ENCODE measurements at places on chromosomes 13 and 19.

- H3K27ac ChIP-seq = no peak overlapping the region
- H3K36me3 ChIP-seq = peaks cover 10% of the 10 kb centered on the region
- H3K27me3 ChIP-seq = peaks cover 1% of the 10 kb centered on the region
- no peak for DNase-seq
- peaks cover 48% of the 10 kb centered on the region for H3K4me1 ChIP-seq
Measured at GRCh38 chr13:29761160-29761559, 89.3 kb downstream of the UBL3 start.

- H3K27ac ChIP-seq = no peak overlapping the region
- DNase-seq = no peak
- no peak overlapping the region for H3K4me3 ChIP-seq
- H3K36me3 ChIP-seq = no peaks in the 10 kb centered on the region
Measured at GRCh38 chr13:74336546-74336945, 202.3 kb upstream of the KLF12 start.

DNA sequence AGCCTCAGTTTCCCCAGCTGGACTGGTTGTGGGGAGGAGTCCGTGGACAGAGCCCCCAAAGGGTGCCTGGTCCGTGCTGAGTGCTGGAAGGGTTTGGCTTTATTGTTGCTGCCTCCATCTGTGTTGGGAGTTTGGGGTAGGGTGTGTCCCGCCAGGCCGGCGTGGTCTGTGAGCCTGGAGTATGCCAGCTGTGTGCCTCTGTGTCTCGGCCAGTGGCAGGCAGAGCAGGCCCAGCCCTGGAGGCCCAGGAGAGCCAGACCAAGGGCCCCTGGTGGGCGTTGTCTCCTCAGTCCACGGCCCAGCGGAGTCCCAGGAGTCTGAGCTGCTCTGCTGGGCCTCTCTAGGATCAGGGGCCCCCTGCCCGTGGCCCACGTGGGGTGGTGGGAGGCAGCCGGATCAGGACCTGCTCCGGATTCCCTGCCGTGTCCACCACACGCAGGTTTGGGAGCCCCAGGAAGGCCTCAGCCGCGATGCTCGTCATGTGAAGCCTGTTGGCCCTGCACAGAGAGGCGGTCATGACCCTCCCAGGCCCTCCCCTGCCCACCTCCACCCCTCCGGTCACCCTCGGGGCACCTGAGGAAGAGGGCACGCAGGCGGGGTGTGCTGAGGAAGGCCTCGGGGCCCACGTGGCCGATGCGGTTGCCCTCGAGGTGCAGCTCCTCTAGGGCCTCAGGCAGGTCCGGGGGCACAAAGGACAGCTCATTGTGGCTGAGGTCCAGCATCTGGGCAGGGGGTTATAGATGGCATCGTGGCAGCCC is 6.6 kb downstream of the PODNL1 start:
- peaks cover 9% of the 10 kb centered on the region for H3K4me1 ChIP-seq
- H3K27me3 ChIP-seq = peaks cover 5% of the 10 kb centered on the region
- peaks cover 11% of the 10 kb centered on the region for H3K36me3 ChIP-seq
- no peak overlapping the region for H3K4me3 ChIP-seq

DNA sequence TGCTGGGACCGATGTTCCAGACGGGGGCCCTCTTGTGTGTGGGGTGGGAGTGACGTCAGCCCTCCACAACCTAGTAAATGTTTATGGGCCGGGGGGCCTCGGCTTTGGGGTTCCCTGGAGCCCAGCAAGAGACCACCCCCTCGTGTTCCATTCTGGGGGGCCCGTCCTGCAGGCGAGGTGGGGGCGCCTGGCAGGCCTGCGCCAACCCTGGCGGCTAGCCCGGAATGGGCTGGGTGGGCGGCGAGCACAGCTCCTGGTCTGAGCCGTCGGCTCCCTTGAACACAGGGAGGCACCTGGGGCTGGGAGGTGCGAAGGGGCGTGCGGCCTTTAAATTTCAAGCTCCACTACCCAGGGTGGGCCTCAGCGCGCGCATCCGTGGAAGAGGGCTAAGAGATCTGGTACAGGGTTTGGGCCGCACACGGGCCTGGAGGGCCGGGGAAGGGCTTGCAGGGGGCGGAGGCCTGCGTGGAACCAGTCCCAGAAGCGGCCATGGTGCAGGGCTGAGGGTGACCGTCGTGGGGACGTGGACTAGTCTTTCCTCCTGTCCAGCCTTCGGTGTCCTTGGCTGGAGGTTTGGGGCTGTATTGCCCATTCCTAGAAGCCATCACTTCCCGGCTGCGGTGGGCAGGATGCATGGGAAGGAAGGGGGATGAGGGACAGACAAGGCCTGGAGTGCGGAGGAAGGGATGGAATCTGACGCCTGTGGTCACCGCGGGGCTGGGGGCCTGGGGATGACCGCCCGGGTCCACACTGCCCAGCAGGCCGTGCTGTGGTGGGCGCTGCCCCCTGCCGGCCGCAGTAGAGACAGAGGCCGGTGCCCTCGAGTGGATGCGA is 11.4 kb downstream of the NDUFA11 start:
- DNase-seq = no peak
- H3K4me1 ChIP-seq = no peaks in the 10 kb centered on the region
- H3K4me3 ChIP-seq = no peak overlapping the region
- peaks cover 2% of the 10 kb centered on the region for H3K36me3 ChIP-seq
- H3K27me3 ChIP-seq = no peaks in the 10 kb centered on the region
- no peak overlapping the region for H3K27ac ChIP-seq

DNA sequence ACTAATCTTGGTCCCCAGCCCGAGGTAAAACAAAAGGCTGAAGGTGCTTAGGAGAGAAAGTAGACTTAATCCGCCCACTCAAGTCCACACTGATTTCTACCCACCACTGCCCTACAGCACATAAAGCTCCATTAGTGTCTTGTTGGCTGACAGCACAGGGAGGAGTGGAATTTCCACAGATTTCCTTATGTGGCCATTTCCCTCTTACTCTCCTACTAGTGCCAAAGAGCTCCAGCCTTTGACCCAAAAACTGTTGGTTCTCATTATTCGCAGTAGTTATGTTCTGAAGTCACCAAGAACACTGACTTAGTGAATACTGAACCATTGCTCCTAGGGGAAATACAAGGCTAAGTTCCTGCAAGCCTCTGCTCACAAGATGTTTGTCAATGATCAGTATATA is 61.2 kb downstream of the RAB20 start:
- no peaks in the 10 kb centered on the region for H3K4me1 ChIP-seq
- H3K27ac ChIP-seq = no peak overlapping the region
- H3K27me3 ChIP-seq = no peaks in the 10 kb centered on the region
- no peak overlapping the region for H3K4me3 ChIP-seq
- DNase-seq = no peak

GRCh38 chr19:262125-262524 is 29.1 kb downstream of the PLPP2 start:
- H3K4me1 ChIP-seq = peaks cover 12% of the 10 kb centered on the region
- H3K27ac ChIP-seq = no peak overlapping the region
- DNase-seq = no peak
- H3K4me3 ChIP-seq = no peak overlapping the region
- peaks cover 26% of the 10 kb centered on the region for H3K27me3 ChIP-seq
- H3K36me3 ChIP-seq = no peaks in the 10 kb centered on the region

DNA sequence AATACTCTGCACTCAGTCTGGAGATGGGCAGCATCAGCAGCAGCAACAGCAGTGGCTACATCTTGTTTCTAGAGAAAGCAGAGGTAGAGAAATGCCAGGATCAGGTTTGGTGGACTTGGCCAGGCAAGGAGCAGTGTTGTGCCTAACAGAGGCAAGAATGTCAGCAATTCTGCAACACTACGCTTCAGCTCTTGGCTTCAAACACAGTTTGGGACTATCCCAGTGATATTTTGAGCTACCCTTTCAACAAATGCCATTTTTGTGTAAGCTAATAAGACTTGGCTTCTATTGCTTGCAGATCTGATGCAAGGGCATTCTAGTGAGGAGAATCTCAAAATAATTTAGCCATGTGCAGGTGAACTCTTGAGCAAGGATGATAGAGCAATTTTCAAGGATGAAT is 271.3 kb downstream of the PCDH20 start:
- no peaks in the 10 kb centered on the region for H3K4me1 ChIP-seq
- no peaks in the 10 kb centered on the region for H3K36me3 ChIP-seq
- H3K27ac ChIP-seq = no peak overlapping the region
- H3K4me3 ChIP-seq = no peak overlapping the region

GRCh38 chr19:56218961-56219360 is 16.9 kb downstream of the ZSCAN5C start:
- no peak for DNase-seq
- no peak overlapping the region for H3K27ac ChIP-seq
- no peaks in the 10 kb centered on the region for H3K36me3 ChIP-seq
- H3K4me1 ChIP-seq = peaks cover 5% of the 10 kb centered on the region

- no peak for DNase-seq
- no peaks in the 10 kb centered on the region for H3K4me1 ChIP-seq
- H3K27ac ChIP-seq = no peak overlapping the region
- peaks cover 28% of the 10 kb centered on the region for H3K27me3 ChIP-seq
Measured at GRCh38 chr13:20696073-20696472, 7.4 kb upstream of the IL17D start.

DNA sequence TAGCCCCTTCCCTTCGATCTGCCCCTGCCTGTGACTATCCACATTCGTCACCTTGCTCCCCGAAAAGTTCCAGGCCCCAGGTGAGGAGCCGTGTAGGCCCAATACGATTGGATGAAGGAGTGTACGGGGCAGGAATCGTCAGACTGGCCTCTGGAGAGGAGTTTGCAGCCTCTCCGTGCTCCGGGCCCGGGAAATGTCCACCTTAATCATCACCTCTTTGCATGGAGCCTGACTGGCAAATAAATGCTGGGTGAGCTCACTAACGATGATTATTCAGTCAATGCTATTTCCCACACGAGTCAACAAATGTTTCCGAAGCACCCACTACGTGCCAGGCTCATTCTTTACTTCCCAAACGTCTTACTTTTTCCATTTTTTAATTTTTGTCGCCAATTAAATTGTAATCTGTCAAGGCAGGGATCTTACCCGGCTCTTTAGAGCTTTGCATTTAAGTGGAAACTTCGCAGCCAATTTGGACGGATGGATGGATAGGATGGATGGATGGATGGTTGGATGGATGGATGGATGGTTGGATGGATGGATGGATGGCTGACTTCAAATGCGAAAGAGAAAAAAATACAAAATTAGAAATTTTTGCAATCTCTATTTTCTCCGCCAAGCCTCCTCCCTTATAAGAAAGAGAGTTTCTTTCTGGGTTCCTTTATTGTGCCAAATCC is 45.8 kb downstream of the TGDS start:
- peaks cover 8% of the 10 kb centered on the region for H3K27me3 ChIP-seq
- DNase-seq = no peak
- peak overlapping the region; percentile 41 for H3K27ac ChIP-seq
- peaks cover 16% of the 10 kb centered on the region for H3K4me1 ChIP-seq
- H3K36me3 ChIP-seq = peaks cover 6% of the 10 kb centered on the region

GRCh38 chr19:35373492-35373891 is 2.6 kb downstream of the GPR42 start:
- H3K4me3 ChIP-seq = no peak overlapping the region
- peaks cover 25% of the 10 kb centered on the region for H3K27me3 ChIP-seq
- no peak for DNase-seq
- no peak overlapping the region for H3K27ac ChIP-seq
- no peaks in the 10 kb centered on the region for H3K36me3 ChIP-seq

DNA sequence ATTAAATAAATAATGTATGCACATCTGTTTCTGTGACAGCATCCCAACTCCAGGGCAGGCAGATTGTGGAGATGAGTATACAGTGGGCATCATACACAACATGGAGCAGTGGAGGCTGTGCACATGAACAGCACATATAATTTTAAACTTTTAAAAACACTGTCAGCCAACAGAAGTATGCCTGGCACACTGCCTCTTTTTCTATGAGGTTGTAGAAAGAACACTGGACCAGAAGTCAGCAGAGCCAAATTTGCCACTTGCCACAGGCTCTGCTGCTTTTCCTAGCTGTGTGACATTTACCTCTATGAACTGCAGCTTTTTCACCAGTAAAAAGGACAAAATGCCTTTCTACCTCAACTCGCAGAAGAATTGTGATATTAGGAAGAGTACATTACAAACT is 118.7 kb downstream of the FRY start:
- no peaks in the 10 kb centered on the region for H3K4me1 ChIP-seq
- no peak for DNase-seq
- H3K36me3 ChIP-seq = no peaks in the 10 kb centered on the region
- no peak overlapping the region for H3K27ac ChIP-seq

- H3K36me3 ChIP-seq = no peaks in the 10 kb centered on the region
- no peak overlapping the region for H3K4me3 ChIP-seq
- DNase-seq = no peak
- no peak overlapping the region for H3K27ac ChIP-seq
- no peaks in the 10 kb centered on the region for H3K27me3 ChIP-seq
Measured at GRCh38 chr13:93955904-93956303, 523.6 kb downstream of the DCT start.
